NCI-H82 (cell line): ENCODE measurements at places on chromosomes 2 and 18.

DNA sequence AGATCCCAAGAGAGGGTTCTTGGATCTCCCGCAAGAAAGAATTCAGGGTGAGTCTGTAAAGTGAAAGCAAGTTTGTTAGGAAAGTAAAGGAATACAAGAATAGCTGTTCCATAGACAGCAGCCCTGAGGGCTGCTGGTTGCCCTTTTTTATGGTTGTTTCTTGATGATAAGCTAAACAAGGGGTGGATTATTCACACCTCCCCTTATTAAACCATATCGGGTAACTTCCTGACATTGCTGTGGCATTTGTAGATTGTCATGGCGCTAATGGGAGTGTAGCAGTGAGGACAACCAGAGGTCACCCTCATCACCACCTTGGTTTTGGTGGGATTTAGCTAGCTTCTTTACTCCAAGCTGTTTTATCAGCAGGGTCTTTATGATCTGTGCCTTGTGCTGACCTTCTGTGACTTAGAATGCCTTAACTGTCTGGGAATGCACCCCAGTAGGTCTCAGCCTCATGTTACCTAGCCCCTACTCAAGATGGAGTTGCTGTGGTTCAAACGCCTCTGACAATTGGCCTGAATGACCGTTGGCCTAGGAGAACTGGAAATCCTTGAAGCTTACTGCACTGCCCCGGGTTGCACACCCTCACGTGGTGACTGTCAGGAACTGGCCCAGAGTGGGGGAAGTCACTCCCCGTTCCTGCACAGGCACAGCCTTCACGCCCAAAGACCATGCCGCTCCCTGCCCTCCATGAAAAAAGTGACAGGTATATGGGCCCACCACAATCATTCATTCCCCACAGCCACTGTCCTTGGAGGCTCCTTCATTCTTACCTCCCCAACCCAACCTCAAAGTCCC, 136.9 kb downstream of the SEPTIN10 start:
- no peak for DNase-seq

DNA sequence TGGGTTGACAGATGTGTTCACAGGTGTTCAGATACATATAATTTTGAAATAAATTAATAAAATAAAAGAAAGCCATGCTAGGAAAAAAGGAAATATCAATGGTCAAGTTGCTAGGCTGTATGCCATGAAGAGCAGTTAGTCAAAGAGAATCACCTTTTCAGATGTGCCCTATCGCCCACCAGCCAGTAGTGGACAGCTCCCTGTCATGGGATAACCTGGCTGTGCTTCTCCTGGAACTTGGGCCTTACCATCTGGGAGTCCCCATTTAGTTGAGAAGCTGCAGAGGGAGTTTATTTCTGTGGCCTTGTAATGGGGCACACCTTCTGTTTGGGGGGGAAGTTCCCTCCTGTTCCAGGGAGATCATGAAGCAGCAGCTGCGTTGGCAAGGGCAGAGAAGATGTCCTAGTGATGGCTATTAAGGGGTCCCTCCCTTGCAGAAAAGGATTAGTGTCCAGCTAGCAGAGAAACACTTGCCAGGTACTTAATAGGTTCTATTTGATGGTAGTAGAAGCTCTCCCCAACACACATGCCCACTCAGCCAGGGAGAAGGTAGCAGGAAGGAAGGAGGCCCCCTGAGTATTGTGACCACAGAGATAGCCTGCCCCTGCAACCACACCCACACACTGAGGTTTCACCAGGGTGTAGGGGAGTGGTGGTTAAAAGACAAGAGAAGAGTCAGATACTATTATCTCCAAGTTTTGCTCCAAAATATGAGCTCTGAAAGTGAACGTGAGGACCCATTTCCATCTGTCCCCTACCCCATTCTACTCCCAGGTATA, 117.7 kb downstream of the B3GNT2 start:
- DNase-seq = no peak

GRCh38 chr2:869357-869871, 81.2 kb upstream of the SNTG2 start:
- DNase-seq = no peak

- no peak for DNase-seq
Measured at GRCh38 chr18:9619545-9619944, 5.2 kb upstream of the PPP4R1 start.

GRCh38 chr2:101374821-101375561, 12.3 kb downstream of the CREG2 start:
- DNase-seq = no peak

- no peak for DNase-seq
Measured at GRCh38 chr2:127932199-127932876, 46.6 kb upstream of the AMMECR1L start.

- no peak for DNase-seq
Measured at GRCh38 chr2:32485399-32485798, 128.6 kb downstream of the BIRC6 start.

DNA sequence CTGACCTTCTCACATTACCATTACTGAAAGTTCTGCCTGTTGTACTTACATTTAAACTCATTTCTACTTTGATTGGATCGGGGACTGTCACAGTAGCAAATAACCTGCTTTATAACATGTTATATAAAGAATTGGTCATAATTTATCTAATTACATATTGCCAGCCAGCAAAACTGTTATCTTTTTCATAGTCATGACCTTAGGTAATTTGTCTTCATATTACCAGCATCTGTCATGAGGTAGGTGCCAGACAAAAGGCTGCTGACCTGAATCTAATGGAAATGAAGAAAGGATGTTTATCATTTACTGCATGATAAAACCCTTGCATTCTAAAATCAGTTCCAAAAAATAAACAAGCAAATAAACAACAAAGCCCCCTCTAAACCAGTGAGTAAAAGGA, 89.4 kb upstream of the LRP1B start:
- DNase-seq = no peak
